HCT116 (cell line): ENCODE measurements at places on chromosomes 5 and 9. TPM values are rescaled to one million over a fixed set of nuclear protein-coding genes. Genes with fewer than 3 reads are reported as not detected.

TTC39B gene
- total RNA-seq = 7.4 TPM

TSSK1B gene
- total RNA-seq = not detected

HRCT1 gene
- 0.32 TPM for total RNA-seq

PCDHB9 gene
- 0.07 TPM for total RNA-seq

DNA sequence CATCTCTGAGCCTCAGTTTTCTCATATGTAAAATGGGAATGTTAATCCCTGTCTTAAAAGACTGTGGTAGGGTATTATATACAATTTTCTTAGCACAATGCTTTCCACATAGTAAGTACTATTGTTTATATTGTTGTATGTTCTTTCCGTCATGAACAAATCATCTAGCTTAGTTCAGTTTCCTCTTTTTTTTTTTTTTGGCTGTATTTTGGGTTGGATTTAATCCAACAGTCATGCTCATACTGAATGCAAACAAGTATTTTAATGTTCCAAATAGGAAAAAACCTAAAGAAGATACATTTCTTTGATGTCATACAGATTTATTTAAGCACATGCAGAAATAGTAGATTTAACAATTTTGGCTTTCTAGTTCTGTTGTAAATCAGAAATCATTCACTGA lies 95.1 kb downstream of the RNF180 start:
- no peak overlapping the region for H3K27ac ChIP-seq
- no peak overlapping the region for H3K4me3 ChIP-seq
- H3K4me1 ChIP-seq = no peaks in the 10 kb centered on the region
- no peaks in the 10 kb centered on the region for H3K27me3 ChIP-seq
- no peaks in the 10 kb centered on the region for H3K36me3 ChIP-seq
- no peak for DNase-seq

DNA sequence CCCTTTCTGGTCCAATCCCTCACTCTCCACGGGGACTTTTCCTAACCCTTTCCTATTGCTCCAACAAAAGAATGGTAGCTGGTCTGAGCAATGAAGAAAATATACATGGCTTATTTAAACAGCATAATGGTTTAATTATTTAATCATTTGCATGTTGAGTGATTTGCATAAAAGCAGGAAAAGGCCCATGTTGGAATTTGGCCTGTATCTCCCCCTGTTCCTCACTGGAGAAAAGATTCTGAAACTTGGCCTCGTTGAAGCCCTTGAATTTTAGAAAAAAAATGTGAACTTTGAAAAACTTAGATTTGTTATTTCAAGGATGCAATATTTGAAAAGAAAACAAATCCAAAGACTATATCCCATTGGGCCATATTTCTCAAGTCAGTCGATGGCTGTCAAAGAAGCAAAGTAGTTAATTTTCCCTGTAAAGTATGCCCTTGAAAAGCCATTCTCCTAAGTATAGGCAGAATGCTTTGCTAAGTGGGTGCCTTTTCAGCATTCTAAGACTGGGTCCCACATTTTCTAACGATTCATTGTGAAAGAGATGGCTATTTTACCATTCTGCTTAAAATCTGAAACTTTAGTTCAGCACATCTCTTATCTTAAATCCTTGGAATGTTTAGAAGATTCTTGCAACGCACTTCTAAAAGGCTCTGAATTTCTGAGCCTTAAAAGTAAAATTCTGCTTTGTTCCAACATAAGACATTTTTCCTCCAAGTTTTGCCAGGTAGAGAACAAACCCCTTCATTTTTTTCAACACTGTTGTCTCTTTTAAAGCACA lies 428.8 kb downstream of the ARHGEF28 start:
- H3K27ac ChIP-seq = no peak overlapping the region
- no peak overlapping the region for H3K4me3 ChIP-seq
- no peaks in the 10 kb centered on the region for H3K27me3 ChIP-seq
- H3K4me1 ChIP-seq = no peaks in the 10 kb centered on the region

DNA sequence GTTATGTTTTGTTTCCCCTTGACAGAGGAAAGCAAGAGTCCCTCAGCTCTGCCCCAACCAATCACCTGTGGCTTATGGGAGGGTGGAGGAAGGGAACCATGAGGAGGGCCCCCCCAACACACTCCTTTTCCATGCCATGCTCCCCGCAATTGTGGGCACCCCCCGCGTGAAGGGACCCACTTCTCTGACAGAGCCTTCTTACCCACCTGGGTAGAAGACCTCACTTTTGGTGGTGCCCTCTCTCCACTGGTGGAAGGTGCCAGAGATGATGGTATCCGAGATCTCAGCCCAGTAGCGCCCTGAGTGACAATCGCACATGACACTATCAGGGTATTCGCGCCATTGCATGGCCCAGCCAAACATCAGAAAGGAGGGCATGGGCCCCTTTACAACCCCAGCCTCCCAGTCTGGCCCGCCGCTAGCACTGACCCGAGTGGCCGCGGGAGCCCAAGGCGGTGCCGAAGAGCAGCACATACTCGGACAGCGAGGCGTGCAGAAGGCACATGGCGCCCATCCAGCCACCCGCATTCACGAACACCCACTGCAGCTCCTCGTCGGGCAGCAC lies 714 bp downstream of the SIGMAR1 start:
- H3K27ac ChIP-seq = peak overlapping the region; percentile 85
- DNase-seq = no peak
- H3K36me3 ChIP-seq = peaks cover 12% of the 10 kb centered on the region; the same call in 1 of the 2 replicates
- peak overlapping the region; percentile 94 for H3K4me3 ChIP-seq
- H3K4me1 ChIP-seq = peaks cover 38% of the 10 kb centered on the region

DNA sequence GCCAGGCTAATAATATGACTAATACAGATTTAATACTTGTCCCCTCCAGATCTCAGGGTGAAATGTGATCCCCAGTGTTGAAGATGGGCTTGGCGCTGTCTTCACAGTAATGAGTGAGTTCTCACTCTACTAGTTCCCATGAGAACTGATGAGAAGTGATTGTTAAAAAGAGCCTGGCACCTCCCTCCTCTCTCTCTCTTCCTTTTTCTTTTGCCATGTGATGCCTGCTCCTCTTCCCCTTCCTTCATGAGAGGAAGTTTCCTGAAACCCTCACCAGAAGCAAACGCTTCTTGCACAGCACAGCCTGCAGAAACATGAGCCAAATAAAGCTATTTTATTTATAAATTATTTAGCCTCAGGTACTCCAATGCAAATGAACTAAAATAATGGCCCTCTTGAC lies 55.2 kb downstream of the GLDC start:
- H3K36me3 ChIP-seq = no peaks in the 10 kb centered on the region
- no peak for DNase-seq
- H3K4me1 ChIP-seq = peaks cover 26% of the 10 kb centered on the region

- H3K4me3 ChIP-seq = no peak overlapping the region
- H3K36me3 ChIP-seq = no peaks in the 10 kb centered on the region
- peaks cover 12% of the 10 kb centered on the region for H3K27me3 ChIP-seq
- no peaks in the 10 kb centered on the region for H3K4me1 ChIP-seq
- no peak overlapping the region for H3K27ac ChIP-seq
Observed at GRCh38 chr9:36878986-36879982, 154.8 kb downstream of the PAX5 start.

- H3K27me3 ChIP-seq = no peaks in the 10 kb centered on the region
- DNase-seq = no peak
- H3K27ac ChIP-seq = no peak overlapping the region
- H3K4me1 ChIP-seq = no peaks in the 10 kb centered on the region
- H3K36me3 ChIP-seq = no peaks in the 10 kb centered on the region
Observed at GRCh38 chr9:71213633-71214032, 92.2 kb upstream of the TRPM3 start.

- no peak overlapping the region for H3K4me3 ChIP-seq
- no peak for DNase-seq
- H3K27ac ChIP-seq = no peak overlapping the region
- H3K4me1 ChIP-seq = no peaks in the 10 kb centered on the region
Observed at GRCh38 chr9:14749741-14750211, 27.2 kb upstream of the CER1 start.

DNA sequence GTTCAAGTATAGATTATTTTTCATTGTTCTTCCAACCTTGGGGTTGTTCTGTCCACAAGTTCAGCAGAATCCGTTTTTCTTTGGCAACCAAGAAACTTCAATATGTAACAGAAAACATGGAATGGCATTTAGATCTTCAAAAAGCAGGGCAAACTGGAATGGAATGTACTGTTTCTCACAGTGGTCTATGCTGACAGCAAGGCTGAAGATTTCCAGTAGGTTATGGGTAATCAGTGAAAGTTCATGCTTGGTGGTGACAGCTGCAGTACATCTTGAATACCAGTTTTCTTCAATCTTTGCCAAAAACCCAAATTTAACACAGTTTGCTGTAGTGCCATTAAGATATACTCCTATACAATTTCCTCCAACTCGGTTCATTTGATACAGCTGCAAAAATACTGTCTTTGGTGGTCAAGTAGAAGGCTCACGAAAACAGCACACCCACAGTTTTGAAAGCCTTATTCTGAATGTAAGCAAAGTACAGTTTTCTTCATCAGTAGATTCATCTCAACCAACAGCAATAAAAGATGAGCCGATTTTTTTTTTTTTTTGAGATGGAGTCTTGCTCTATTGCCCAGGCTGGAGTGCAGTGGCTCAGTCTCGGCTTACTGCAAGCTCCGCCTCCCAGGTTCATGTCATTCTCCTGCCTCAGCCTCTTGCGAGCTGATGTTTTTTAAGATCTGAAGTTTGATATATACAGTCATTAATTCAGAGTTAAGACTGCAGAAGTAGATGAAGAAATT lies 4.9 kb downstream of the TRIM52 start:
- H3K36me3 ChIP-seq = peaks cover 23% of the 10 kb centered on the region
- DNase-seq = no peak
- no peaks in the 10 kb centered on the region for H3K27me3 ChIP-seq
- no peak overlapping the region for H3K4me3 ChIP-seq
- H3K27ac ChIP-seq = no peak overlapping the region
- H3K4me1 ChIP-seq = peaks cover 10% of the 10 kb centered on the region; the same call in 1 of the 2 replicates

GRCh38 chr5:136030956-136031611 lies 2.3 kb downstream of the TGFBI start:
- no peak for DNase-seq
- no peaks in the 10 kb centered on the region for H3K36me3 ChIP-seq
- H3K4me3 ChIP-seq = no peak overlapping the region

DNA sequence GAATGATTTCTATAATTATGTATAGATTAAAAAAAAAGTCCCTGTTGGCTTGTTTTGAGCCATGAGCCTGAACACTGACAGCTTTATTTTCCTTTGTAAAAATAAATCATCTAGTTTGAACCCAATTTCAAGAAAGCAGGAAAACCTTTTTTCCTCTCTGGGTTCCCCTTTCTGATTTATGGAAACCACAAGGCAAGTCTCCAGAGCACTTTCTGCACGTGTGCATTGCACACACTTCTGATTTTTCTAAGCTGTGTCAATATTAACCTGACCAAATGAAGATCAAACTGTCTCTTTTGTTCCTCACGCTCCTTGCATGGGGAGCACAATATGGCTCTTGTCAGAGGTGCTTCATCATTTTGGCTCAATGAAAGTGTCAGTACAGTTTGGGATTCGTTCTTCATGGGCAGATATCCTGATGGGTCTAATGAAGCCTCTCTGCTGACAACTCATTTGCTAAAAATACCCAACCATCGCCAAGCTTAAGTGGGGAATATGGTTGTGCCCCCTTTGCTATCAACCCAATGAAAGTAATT lies 39.2 kb upstream of the PCA3 start:
- H3K27me3 ChIP-seq = 0 out of 2 replicates have a peak, but pooled peaks cover 11% of the 10 kb centered on the region
- no peak overlapping the region for H3K27ac ChIP-seq
- no peaks in the 10 kb centered on the region for H3K36me3 ChIP-seq
- no peak overlapping the region for H3K4me3 ChIP-seq
- no peak for DNase-seq
